ENCODE measurements at places on chromosomes 4 and X. TPM values are rescaled to one million over a fixed set of nuclear protein-coding genes. Genes with fewer than 3 reads are reported as not detected.

The TMEM35A gene
- 0.78 TPM for total RNA-seq

The COQ2 gene
- 16.4 TPM for total RNA-seq

The INTU gene
- 11.4 TPM for total RNA-seq

The SYN1 gene
- not detected for total RNA-seq

The AMBN gene
- not detected for total RNA-seq

The HGFAC gene
- total RNA-seq, result not detected

The USP9X gene
- 108 TPM for total RNA-seq

The SLC7A11 gene
- 7.8 TPM for total RNA-seq

The DRD5 gene
- not detected for total RNA-seq

The VGLL1 gene
- total RNA-seq, result not detected

The KDR gene
- 62.5 TPM for total RNA-seq

The NAP1L2 gene
- 6.4 TPM for total RNA-seq

The YY2 gene
- 2.9 TPM for total RNA-seq

The CFAP47 gene
- total RNA-seq, result 2.9 TPM

The LONRF3 gene
- total RNA-seq, result 106 TPM

The P2RY10 gene
- total RNA-seq, result 0.22 TPM

The PAGE2B gene
- not detected for total RNA-seq

The GPR173 gene
- 1.3 TPM for total RNA-seq
